Astrocyte of the hippocampus (primary cell): ENCODE measurements at places on chromosomes 16 and 17.
A peak's percentile ranks its signal among the peaks of the same experiment; 100 is the strongest.

DNA sequence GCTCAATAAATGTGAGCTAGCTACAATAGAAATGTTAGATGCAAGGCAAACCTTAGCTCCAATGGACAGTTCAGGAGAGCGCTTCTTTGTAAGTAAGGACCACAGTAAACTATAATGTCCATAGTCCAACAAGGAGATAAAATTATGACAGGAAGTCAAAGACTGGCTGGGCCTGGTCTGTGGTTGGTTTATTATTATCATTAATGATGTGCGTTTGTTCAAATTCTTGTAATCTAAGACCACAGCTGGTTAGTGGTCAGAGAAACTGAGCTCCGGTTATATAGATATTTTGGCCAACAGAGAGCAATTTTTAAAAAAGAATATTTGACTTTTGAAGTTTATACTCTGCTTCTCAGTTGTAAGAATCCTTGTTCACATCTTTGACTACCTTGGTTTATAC lies 4.7 kb upstream of the CMTM2 start:
- DNase-seq = no peak

- DNase-seq = no peak
Measured at GRCh38 chr17:48460052-48460451, 30.0 kb upstream of the SKAP1 start.

DNA sequence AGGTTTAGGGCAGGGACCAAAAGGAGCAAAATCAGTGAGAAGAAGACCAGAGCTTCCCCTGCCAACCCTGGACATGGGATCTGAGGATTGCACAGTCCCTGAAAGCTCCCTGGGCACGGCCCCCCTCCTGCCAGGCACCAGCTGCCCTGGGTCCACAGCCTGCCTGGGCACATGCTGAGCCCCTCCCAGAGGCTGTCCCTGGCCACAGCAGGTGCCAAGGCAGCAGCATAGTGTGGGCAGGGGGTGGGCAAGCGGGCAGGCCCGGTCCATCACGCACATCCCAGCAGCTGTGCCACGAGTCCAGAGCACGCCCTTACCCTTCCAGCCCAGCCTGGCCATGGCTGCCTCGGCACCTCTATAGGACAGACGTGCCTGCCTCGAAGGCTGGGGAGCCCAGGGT lies 12.7 kb downstream of the SCN4A start:
- no peak for DNase-seq

DNA sequence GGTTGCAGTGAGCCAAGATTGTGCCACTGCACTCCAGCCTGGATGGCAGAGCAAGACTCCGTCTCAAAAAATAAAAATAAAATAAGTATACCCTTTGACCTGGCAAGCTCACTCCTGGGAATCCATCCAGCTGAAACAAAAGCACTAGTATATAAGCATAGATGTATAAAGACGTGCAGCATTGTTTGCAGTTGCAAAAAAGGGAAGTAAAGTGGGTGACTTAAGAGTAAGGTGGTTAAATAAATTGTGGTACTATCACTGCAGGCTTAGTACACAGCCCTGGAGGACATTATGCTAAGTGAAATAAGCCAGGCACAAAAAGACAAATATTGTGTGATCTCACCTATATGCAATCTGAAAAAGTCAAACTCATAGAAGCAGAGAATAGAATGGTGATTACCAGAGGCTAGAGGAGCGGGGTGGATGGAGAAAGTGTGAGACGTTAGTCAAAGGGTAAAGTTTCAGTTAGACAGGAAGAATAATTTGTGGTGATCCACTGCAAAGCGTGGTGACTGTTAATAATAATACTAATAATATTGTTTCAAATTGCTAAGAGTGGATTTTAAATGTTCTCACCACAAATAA lies 113.0 kb downstream of the MYO1D start:
- no peak for DNase-seq

DNA sequence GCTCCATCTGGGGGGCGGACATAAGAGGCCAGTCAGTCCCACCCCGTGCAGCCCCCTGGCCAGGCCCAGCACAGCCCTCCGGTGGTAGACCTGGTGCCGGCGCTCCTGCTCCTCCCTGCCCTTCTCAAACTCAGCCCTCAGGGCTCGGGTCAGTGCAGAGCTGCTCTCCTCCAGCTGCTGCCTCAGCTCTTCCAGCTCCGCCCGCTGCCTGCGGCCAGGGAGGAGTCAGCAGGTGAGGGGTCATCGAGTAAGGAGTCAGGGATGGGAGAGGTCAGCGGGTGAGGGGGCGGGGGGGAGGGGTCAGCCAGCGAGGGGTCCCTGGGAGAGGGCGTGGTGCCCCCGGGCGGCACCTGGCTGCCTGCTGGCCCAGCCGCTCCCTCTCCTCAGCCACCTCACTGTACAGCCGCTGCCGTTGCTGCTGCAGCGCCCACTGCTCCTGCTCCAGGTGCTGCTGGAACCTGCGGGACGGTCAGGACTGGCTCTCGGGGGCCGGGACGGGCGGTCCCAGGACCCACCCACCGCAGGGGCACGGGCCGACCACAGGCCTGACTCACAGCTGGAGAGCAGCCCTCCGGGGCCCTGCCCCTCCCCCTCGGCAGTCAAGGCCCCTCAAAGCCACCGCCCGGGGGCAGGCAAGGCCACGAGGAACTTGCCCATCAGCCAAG lies 26.5 kb upstream of the AATK start:
- DNase-seq = no peak

- no peak for DNase-seq
Measured at GRCh38 chr16:83345846-83346640, 461.7 kb upstream of the HSBP1 start.

DNA sequence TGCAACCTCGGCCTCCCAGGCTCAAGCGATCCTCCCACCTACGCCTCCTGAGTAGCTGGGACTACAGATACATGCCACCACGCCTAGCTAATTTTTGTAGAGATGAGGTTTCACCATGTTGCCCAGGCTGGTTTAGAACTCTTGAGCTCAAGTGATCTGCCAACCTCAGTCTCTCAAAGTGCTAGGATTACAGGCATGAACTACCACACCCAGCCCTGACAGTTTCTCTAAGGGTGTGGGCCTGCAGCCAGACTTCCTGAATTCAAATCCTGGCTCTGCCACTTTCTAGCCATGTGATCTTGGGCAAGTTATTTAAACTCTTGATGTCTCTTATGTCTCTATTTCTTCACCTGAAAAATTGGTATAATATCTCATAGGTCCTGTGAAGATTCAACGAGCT lies 5.6 kb downstream of the CUEDC1 start:
- no peak for DNase-seq

GRCh38 chr16:1526608-1527555 lies 6.6 kb upstream of the TMEM204 start:
- DNase-seq = no peak

DNA sequence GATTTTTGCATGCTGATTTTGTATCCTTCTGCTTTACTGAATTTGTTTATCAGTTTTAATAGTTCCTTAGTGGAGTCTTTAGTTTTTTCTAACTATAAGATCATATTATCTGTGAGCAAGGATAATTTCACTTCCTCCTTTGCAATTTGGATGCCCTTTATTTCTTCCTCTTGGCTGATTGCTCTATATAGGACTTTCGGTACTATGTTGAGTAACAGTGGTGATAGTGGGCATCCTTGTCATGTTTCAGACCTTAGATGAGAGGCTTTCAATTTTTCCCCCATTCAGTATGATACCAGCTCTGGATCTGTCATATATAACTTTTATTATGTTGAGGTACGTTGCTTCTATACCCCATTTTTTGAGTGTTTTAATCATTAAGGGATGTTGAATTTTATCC lies 224.5 kb upstream of the CNTNAP4 start:
- no peak for DNase-seq

DNA sequence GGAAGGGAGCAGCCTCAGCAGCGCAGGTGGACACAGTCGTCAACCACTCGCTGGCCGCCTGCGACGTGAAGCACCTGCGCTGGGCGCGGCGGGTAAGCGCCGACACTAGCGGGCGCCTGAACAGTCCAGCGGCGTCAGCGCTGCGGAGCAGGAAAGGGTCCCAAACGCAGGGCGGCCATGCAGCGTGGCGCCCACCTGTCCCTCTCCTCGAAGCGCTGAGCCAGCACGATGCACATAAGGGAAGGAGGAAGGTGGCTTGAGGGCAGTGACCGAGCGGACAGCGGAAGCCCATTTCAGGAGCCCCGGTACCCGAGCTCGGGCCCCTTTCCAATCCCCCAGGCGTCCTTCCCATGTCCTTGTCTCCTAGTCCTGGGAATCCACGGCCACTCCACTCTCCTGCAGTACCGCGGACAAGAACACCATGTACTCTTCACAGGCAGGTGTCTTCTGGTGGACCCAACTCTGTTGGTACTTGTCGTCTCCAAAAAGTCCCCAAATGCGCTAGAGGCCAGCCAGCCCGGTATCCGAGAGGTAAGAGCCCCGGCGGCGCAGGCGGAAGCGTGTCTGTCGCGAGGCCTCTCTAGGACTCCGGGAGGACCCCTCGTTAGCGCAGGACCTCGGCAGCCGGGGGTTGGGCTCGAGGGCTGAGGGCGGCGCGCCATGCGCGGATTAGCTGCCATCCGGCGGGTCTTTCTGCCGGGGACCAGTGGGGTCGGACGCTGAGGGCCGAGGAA lies 14.4 kb downstream of the ZNF232 start:
- DNase-seq = no peak

- no peak for DNase-seq
Measured at GRCh38 chr16:11325404-11326083, 19.7 kb upstream of the RMI2 start.

GRCh38 chr17:14712611-14713021 lies 411.7 kb downstream of the HS3ST3B1 start:
- no peak for DNase-seq

GRCh38 chr16:21698169-21699032 lies 34.6 kb downstream of the OTOA start:
- DNase-seq = no peak

- DNase-seq = no peak
Measured at GRCh38 chr17:46738544-46738943, 79.9 kb downstream of the WNT3 start.

DNA sequence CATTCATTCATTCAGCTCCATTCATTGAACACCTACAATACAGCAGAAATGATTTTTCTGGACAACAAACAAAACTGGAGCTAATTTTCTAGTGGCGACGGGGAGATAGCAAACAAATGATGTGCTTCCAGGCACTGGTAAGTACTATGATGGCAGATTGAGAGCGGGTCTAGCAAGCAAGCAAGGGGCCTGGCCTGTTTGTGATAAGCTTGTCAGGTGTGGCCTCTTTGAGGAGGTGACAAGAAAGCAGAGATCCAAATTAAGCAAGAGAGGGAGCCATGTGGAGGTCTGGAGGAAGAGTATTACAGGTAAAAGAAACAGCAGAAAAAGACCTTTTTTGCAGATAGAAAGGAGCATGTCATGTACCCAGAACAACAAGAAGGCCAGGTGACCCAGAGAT lies 216.1 kb upstream of the CPHXL start:
- no peak for DNase-seq

- peak; percentile 67 for DNase-seq
Measured at GRCh38 chr16:4511441-4512082, 27.0 kb downstream of the CDIP1 start.

DNA sequence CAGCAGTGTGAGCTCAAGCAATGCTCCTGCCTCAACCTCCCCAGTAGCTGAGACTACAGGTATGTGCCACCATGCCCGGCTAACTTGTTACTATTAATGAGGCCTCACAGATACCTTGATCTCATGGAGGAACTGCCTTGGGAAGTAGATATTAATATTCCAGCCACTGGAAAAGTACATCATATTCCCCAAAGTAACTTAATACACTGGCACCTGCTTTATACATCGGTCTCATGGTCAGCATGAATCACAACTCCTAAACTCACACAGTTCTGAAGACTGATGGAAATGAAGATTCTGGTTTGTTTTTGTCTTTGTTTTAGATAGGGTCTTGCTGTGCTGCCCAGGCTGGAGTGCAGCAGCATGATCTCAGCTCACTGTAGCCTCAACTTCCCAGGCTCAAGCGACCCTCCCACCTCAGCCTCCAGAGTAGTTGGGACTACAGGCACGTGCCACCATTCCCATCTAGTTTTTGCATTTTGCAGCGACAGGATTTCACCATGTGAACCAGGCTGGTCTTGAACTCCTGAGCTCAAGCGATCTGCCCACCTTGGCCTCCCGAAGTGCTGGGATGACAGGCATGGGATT lies 28.2 kb downstream of the ADCY9 start:
- no peak for DNase-seq

DNA sequence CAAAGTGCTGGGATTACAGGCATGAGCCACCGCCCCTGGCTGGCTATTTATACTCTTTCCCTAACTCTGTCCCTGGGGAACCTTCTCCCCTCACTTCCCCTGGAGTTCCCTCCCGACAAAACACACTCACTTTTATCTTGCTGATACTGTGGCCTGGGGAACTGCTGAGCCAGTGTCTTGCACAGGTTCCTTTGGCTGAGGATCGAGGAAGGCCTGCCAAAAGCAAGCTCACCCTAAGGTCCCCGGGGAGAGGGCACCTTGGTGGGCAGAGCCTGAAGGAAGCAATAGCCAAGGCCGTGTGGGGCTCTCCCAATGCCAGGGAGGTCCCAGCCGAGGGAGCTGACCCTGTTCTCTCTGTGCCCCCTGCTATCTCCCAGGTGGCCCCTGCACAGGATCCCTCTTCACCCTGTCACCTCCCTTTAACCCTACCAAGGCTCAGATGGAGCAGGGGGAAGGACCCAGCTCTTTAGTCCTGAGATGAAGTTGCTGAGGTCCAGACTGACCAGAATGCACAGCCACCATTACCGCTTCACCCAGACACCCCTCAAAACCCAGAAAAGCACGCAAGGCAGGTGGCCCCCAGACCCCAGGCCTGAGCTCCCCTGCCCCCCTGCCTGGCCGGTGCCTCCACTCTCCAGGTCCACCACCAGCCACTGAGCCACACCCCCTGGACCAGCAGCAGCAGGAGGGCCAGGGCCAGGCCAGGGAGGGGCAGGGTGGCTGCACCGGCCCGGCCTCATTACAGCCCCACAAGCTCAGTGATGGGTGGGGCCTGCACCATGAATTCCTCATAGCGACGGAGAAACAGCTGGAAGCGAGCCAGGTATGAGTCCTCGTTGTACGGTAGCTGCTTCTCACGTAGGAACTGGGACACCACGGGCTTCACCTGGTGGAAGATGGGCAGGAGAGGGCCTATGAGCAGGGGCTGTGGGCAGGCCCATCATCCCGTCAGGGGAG lies 5.1 kb upstream of the FDXR start:
- DNase-seq = no peak

GRCh38 chr16:89170346-89171215 lies 967 bp upstream of the CDH15 start:
- no peak for DNase-seq

- no peak for DNase-seq
Measured at GRCh38 chr17:49890852-49891251, 43.0 kb upstream of the TAC4 start.

GRCh38 chr17:50057521-50057991 lies 1.6 kb downstream of the ITGA3 start:
- DNase-seq = no peak

- DNase-seq = no peak
Measured at GRCh38 chr16:85200471-85201278, 88.4 kb upstream of the CIBAR2 start.

DNA sequence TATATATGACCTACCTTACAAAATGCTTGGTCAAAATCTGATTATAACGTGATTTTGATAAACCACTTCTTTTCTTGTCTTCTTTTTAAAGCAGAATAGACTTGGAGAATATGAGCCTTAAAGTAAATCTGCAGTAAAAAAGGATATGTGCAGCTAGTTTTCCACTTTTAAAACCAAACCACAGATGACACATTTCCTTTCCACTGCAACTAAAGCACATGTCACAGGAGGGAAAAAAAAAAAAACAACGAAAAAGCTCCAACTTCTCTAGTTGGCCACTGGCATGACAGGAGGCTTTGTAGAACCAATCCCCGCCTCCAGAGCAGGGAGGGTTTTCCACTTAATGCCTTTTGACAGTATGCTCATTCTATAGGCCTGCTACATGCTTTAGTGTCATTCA lies at the start of gene EVI2A:
EVI2A (minus strand) TSS at position 142 of the 400 bp plus-strand sequence. CDS start 2,609 bp downstream, outside the sequence.
- peak; percentile 76 for DNase-seq

- DNase-seq = peak; percentile 55
Measured at GRCh38 chr16:528111-529011, 849 bp downstream of the CAPN15 start.
